ENCODE measurements at places on chromosomes 1 and 21.

DNA sequence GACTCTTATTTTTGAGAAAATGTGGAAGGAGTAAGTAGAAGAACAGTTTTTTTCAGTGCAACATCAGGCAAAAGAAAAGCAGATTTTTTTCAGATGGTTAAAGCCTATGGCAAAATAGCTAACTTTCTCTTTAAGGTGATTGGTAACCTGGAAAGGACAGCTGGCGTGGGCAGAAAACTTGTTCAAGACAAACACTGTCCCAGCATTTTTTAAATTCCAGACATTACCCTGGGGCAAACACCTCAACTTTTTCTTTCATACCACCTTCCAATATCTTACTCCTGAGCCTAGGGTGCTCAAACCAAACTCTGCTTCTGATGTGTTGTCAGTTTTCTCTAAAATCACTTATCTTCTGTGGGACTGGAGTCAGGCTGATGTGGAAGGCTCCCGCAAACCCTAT, 2.7 kb upstream of the LEPR start:
- no peak for DNase-seq

DNA sequence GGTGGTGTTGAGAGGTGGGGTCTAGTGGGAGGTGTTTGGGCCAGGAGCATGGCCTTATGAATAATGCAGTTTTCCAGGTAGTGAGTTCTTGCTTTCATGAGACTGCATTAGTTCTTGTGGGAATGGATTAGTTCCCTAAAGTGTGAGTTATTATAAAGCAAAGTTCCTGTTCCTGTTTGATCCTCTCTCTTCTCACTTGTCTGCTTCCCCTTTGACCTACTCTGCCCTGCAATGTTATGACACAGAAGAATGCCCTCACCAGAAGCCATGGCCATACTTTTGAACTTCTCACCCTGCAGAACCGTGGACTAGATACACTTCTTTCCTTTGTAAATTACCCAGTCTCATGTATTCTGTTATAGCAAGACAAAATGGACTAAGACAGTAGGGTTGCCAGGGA, 53.6 kb downstream of the MAP3K7CL start:
- no peak for DNase-seq

DNA sequence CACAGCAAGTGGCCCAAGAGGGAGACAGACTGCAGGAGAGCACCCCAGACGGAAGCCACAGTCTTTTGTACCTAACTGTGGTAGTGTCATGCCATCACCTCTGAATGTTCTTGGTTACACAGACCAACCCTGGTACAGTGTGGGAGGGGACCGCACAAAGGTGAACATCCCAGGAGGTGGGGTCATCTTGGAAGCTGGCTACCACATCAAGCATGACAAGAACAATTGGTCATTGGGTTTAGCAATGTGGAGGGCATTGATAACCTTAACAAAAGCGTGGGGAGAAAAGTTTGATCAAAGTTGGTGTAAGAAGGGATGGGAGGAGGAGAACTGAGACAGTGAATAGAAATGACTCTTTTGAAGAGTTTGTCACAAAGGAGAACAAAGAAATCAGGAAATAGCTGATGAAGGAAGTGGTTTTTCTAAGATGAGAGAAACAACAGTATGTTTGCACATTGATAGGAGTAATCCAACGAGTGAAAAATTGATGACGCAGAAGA, 87.1 kb upstream of the CACNA1E start:
- DNase-seq: no peak

DNA sequence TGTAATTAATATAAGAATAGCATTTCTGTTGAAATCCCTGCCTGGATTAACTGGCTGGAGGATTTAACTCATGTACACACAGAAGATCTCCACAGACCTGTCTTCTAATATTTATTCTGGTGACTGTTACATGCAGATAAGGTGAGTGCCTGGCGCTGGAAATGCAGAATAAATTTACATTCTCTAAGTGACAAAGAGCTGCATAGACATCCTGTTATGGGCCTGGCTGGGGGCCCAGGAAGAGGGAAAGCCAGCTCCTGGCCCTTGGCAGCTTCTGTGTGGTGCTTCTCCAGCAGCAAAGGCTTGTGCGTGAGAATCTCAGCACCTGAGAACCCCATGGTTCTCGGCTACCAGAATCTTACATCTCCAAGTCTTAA, 446.6 kb downstream of the PTPRU start:
- no peak for DNase-seq

GRCh38 chr1:90911353-90911752, 110.5 kb downstream of the ZNF644 start:
- no peak for DNase-seq

DNA sequence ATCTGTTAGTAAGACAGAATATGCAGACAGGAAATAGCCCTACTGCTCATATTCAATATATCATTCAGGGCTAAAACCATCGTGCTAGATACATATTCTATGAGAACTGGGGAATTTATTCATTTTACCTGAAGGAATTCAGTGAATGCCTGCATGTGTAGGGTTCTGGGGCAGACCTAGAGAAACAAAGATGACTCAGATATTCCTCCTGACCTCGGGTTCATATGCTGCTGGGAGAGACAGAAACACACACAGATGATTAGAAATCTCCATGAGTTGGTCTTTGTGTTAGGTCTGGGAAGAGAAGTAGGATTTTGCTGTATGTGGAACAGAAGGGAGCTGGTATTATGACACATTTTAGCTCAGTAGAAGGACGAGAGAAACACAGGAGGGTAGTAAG, 176.5 kb upstream of the ST6GALNAC5 start:
- no peak for DNase-seq

- DNase-seq: no peak
These were observed 6.8 kb upstream of the IL24 start for GRCh38 chr1:206890125-206891060.

DNA sequence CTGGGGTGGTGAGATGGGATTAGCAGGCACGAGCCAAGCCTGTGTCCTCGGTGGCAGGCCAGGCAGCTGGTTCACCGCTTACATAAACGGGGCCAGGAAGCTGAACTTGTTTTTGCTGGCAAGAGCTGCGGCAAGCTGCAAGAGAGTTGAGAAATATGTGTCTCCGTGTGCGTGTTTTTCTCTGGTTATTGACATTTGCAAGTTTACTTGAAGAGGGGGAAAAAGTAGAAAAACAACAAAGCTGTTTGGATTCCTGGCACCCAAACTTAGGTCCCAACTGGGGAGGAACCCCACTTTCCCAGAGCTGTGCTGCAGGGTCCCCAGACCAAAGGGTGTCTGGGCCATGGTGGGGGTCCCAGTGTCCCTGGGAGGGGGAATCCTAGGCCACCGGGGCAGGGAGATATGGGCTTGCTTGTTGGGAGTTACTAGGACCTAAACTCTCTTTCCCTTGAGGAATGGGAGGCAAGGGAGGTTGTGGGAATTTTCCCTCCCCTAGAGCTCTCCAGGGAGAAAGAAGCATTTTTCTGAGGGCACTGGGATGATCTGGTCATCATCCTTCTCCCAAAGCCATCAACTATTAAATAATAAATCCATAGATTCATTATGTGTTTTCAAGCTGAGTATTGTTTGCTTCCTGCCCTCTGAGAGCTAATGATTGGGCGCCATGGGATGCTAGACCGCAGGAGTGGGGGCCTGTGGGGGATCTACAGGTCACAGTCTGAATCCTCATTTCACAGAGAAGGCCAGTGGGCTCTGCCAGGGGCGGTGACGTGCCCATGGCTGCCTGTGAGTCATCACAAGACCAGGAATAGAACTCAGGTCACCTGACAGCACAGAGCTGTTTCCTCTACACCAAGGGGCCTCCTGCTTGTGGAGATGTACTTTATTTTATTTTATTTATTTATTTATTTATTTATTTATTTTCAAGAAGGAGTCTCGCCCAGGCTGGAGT, 14.8 kb downstream of the IL6R start:
- no peak for DNase-seq

GRCh38 chr1:202880062-202880461, 8.9 kb downstream of the RABIF start:
- DNase-seq: no peak

DNA sequence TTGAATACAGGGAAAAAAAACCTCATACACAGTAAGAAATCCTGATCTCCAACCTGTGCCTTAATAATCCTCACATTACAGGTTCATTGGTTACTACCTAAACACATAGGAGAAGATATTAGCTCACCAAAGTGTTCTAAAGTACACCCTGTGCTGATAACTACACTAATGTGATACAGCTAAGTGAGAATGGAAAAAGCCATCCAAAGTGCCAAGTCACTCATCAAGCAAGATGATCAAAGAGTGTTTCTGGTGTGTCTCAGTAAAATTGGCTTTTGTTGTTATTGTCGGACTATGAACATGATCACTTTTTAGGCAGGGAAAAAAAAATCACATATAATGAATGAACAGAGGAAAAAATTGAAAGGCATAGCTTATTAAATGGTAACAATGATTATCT, 31.4 kb downstream of the EPS15 start:
- no peak for DNase-seq

- no peak for DNase-seq
These were observed 138.3 kb downstream of the PGBD5 start for GRCh38 chr1:230287674-230288315.

DNA sequence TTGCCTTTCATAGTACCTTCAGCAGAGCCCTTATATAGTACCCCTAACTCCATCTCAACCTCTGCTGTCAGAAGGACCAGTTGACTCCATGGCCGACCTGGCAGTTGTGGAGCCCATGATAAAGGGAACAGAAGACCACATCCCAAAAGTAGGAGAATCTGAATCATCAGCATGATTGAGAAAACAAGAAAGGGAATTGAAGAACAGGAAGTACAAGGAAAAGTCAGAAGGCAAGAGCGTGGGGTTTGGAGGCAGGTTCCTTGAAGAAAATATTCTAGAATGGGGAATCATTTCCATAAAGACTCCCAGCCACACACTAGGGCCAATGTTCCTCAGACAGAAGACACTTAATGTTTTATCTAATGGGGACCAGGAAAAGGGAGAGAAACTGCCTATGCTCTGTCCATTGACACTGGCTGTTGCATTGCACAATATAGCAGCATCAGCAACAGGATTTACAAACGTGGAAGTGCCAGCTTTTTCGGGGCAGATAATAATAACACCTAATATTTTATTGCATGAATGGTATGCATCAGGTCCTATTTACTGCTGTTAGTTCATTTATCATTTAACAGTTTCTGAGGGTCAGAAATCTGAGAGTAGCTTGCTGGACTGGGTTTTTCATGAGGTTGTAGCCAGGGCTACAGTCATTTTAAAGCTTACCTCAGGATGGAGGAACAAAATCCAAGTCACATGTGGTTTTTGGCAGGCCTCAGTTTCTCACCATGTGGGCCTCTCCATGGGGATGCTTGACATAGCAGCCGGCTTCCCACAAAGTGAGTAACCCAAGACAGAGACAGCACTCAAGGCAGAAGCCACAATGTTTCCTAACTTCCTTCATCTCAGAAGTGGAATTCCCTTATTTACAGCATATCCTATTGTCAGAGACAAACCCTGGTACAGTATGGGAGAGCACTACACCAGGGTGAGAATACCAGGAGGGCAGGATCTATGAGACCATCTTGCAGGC, 483.4 kb downstream of the PLPP3 start:
- no peak for DNase-seq

DNA sequence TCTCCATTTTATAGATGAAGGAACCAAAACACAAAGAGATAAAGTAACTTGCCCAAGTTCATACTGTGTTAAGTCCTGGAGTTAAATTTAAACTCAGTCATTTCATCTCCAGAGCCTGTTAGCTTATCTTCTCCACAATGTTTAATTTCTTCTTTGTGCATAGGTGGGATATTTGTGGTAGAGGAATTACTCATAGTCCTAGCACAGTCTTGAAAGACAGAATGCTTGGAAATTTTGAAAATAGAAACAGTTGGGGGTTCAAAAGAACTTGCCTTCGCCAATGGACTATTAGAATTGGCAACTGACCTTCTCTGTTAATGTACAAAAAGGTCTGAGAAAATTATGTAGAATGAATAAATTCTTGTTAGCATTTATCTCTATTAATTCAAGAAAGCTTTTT, 832.0 kb upstream of the PRMT6 start:
- no peak for DNase-seq

GRCh38 chr1:23472351-23473036, 11.5 kb downstream of the ASAP3 start:
- DNase-seq: no peak

DNA sequence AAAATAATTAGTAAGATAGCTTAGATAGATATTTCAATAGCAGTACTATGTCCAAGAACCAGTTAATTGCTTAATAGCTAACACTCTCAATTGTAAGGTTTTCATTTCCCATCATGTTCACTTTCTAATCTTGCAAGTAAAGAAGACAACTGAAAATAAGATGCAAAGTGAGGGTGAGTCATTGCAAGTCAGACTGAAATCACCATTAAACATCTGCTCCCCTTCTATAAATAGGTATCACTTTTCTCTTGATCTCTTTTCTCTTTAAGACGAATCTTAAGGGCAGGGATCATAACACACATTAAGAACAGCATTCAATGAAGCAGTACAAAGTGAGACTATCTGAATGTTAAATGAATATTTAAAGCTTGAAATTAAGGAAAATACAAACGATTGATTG, 40.4 kb downstream of the UBR4 start:
- no peak for DNase-seq

DNA sequence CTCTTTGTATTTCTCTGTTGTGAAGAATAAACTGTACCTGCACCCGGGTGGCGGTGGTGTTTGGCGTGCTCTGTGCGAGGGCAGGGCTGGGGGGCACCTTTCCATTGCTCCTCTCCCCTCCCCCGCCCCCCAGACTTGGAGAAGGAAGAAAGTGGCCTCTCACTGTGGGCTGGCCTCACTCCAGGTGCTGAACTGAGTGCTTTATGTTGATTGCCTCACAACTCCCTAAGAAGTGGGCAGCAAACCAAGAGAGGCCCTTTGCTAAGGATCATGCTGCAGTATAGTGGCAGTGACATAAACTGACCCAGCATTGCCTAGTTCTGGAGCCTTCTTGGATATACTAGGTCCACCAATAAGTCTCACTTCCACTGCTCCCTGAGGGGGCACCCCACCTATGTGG, 20.2 kb downstream of the A3GALT2 start:
- no peak for DNase-seq

- no peak for DNase-seq
These were observed 288.3 kb downstream of the PTPRC start for GRCh38 chr1:198927129-198927528.

- DNase-seq: no peak
These were observed 1.8 kb upstream of the ZNF281 start for GRCh38 chr1:200411406-200412257.

- no peak for DNase-seq
These were observed 5.3 kb downstream of the C1orf116 start for GRCh38 chr1:207027206-207027777.

DNA sequence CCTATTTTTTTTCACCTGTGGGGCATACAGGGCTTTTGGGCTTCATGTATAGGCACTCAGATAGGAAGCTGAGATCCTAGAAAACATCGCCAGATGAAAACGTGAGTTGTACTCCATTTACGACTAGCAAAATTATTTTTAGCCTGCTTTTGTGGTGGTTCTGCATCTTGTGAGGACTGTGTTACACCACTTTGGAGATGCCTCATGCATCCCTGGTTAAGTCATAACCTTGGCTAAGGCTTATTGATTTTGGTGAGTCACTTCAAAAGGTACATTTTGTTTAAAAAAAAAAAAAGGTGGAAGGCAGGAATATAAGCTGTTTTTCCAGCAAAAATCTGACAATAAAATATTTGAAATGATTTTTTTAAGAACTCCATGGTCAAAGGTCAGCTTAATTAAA, 101.8 kb upstream of the OLFM3 start:
- DNase-seq: no peak

GRCh38 chr1:96340686-96341085, 380.9 kb upstream of the PTBP2 start:
- DNase-seq: no peak

Measured in HEK293T (cell line).